ENCODE measurements at places on chromosomes 1 and 21.

GRCh38 chr21:42047821-42048613 lies 23.1 kb upstream of the UMODL1 start:
- no peak for DNase-seq

DNA sequence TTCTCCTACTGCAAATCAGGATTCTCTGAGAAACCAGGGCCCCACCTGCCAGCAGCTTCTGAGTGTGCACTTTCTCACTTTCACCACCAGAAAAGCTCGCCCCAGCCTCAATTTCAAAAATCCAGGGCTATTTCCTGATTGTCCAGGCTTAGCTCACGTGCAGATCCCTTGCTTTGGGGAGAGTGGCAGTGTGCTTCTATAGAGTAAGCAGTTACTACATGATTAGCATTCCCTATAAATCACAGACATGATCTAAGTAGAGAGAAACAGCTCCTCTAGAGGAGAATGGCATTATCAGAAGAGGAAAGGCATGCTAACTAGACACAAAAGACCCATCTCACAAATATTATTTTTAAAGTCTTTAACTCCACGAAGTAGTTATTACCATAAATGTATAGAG lies 456.0 kb upstream of the PKN2 start:
- no peak for DNase-seq

DNA sequence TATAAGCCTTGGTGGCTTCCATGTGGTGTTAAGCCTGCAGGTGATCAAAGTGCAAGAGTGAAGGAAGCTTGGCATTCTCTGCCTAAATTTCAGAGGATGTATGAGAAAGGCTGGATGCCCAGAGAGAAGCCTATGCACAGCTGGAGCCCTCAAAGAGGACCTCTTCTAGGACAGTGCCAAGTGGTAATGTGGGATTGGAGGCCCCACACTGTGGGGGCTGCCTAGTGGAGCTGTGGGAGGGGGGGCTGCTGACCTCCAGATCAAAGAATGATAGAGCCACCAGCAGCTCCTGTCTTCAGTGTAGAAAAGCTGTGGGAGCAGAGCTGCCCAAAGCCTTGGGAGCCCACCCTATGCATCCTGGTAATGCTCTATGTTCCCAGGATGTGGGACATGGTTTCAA lies 1512.7 kb upstream of the TPTE start:
- DNase-seq = no peak

GRCh38 chr1:47216278-47217059 lies 15.6 kb downstream of the TAL1 start:
- DNase-seq = no peak

- no peak for DNase-seq
These were observed 9.8 kb upstream of the RAB42 start for GRCh38 chr1:28582248-28582615.

DNA sequence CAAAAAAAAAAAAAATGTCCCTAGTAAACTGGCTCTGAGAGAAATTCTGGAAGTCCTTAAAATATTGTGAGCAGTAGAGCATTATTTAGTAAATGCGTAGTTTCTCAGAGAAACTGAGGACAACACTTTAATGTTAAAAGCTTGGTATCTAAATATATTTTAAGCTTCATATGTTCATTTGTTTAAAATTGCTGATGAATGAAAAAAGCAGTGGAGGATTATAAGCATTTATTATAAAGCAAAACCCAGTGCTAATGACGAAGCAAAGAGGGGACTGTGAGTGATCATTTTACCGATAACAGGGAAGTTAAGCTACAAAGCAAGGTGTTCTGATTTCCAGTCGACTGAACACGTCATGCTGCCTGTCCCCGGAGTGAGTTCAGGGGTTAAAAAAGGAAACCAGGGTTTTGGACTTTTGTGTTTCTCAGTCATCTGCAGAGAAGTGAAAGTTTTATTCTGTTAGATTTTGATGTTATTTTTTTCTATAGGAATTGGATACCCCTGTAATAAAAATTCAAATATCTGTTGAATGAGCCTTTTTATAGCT lies 64.5 kb upstream of the SCCPDH start:
- DNase-seq = no peak

GRCh38 chr1:234925440-234926263 lies 203.0 kb downstream of the TOMM20 start:
- DNase-seq = no peak

- no peak for DNase-seq
These were observed 10.1 kb downstream of the RBP7 start for GRCh38 chr1:10007169-10007568.

DNA sequence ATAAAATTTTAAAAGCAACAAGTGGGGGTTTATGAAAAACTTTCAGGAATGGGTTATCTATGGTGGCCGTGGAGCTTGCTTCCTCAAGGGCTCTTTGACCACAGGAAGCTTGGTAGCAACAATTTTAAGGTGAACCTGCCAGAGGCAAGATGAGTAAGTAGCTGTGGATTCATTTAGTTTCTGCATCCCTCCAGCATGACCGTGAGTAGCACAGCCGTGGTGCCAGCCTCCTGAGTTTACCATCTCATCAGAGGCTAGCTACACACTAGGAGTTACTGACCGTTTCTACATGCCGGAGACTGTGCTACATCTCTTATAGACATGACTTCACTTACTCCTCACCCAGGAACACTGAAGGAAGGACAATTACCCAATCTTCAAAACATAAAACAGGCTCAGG lies 30.1 kb upstream of the PLEKHG5 start:
- no peak for DNase-seq

DNA sequence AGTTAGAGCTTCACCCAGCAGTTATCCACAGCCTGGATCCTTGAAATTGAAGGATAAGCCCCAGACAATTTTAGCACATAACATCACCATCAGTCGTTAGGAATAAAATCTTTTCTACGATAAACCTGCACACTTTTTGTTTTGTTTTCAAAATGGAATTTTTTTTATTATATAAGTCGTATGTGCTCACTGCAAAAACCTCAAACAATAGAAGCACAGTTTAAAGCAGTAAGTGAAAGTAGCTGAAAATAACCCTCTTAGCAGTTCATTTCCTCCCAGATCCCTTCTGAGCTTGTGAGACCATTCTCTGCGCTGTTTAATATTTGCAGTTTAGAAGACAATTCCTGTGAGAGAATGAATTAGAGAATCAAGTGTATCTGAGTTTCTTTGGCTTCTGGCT lies 38.3 kb downstream of the ELK4 start:
- no peak for DNase-seq

Data from NCI-H1436 (cell line).